Retinal pigment epithelial cell (primary cell): ENCODE measurements at places on chromosomes 12 and 14.

GRCh38 chr14:50070840-50071548, 45.4 kb downstream of the VCPKMT start:
- DNase-seq = no peak

DNA sequence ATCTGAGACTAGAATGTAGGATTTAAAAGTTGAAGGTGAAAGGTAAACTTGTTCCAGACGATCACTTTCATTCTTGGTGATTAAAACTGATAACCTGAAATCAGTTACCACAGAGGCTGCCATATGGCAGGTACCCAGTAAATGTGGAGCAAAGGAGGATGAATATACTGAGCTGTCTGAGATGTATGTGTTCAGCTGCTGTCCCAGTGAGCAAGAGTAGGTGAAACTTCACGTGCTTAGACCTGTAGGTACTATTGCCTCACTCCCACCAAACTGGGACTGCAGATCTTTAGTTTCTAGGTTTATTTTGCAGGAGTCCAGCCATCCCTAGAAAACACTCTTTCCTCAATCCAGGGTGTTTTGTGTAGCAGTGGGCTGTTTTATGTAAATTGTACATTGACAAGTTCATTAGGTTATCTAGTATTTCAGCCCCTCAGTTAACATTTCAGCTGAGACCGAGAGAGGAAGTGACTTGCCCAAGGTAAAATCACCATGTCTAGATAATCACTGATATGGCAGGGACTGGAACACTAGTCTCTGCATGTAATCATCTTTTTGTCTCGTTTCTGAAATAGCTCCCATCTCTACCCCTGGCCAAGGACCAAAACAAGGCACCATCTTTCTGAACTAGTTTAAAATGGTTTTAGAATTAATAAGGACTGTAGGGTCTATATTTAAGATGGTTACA, 62.7 kb downstream of the ATG14 start:
- no peak for DNase-seq

DNA sequence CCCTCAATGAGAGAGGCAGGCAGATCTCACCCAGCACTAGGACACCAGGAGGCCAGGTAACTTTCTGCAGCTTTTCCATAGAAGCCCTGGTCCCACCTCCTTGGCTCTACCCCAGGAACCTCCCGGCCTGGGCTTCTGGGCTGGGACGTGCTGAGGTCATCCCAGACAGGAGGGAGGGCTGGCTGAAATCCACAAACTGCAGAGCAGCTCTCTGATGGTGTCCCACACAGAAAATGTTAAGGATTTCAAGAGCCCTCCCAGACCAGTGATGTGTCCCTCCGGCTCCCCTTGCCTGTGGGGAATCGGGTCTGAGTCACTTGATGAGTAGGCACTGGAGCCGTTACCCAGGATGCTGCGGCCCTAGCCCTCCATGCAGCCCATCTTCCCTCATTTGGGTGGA, 124.1 kb downstream of the ESRRB start:
- DNase-seq = no peak

- DNase-seq = no peak
Measured at GRCh38 chr14:75825147-75825592, 156.6 kb downstream of the TGFB3 start.

GRCh38 chr12:1282670-1283315, 291.8 kb downstream of the ERC1 start:
- no peak for DNase-seq

- no peak for DNase-seq
Measured at GRCh38 chr14:38808734-38809455, 294.1 kb downstream of the SEC23A start.

DNA sequence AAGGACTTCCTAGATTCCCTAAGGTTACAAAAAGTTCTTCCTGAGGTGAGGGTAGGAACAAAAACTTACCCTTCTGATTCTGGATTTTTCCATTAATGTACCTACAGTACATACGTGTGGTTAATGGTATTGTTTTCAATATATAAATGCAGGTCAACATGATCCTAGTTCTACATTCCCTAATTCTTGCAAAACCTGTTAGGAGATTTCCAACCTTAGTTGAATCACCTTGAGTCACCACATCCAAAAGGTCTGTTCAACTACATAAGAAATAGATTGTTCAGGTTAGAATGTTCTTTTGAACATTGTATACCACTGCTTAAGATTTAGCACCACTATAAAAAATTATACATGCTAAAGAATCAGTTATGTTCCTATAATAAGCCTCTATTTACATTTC, 118.9 kb downstream of the GARIN6 start:
- DNase-seq = no peak

GRCh38 chr14:49970474-49971147, 77.7 kb downstream of the ARF6 start:
- DNase-seq = peak; percentile 79

GRCh38 chr12:42448841-42449240, 122.9 kb downstream of the PPHLN1 start:
- no peak for DNase-seq
